ENCODE measurements at places on chromosomes 11 and 22.
A peak's percentile ranks its signal among the peaks of the same experiment; 100 is the strongest.

- DNase-seq = no peak
These were observed 86.2 kb downstream of the MPPED2 start for GRCh38 chr11:30499940-30500339.

DNA sequence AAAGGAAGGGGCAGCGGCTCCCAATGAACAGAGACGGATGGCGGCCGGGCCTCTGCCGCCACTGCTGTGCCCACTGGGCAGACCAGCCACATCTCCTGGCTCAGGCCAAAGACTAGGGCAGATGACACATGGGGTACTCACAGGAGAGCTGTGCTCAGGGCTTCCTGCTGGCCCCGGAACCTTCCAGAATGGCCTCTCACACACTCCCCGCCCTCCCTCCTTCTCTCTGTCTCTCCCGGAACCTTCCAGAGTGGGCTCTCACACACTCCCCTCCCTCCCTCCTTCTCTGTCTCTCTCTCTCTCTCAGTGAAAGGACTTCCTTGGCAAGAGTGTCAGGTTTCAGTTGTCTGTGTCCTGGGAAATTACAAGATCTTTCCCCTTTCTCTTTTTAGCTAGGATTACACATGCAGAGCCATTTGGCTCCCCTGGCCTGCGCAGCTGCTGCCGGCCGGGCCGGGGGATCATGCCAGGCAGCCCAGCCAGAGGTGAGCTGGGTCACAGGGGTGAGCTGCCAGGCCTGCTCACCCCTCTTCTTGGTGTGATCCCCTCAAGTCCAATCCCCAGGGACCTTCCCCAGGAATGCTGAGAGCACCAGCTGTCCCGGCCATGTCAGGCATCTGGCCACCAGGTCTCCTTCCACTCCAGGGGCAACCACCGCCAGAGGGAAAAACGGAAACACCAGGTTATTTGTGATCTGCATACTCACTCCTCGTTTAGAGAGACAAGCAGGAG lies 45.3 kb upstream of the ADA2 start:
- DNase-seq = no peak

DNA sequence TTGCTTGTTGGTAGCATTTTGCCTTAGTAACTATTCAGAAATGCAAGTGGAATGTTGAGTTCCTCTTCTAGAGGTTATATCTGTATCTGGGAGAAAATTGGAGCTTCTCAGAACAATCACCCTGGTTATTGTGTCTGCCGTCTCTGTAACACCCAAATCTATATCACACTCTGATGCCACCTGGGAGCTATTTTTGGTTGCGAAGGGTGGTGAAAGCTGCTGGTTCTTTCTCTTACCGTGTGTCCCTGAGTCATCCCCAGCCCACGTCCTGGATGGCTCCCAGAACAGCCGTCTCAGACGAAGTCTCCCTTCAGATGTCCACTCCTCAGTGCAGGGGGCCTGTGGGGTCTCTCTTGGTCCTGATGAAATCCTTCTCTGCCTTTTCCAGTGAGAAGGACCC lies 83.5 kb downstream of the C22orf31 start:
- peak; percentile 33 for DNase-seq

DNA sequence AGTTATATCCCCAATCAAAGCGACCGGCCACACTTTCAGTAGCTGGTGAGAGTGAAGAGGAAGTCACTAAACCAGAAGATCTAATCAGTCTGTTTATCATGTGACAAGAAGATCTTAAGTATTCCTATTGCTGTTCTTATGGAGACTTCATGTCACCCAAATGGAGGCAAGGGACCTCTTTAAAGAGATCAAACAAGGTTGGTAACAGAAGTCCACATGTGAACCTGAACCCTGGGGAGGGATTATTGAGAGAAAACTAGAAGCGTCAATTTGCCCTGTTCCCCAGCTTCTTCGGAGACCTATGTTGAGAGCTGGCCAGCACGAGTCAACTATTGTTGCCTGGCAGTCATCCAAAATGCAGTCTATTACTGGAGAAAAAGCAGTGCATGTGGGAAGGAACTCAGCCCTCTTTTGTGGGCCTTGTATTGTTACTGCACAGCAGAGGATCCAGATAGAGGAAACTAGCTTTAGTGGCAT lies 76.9 kb upstream of the CTSC start:
- DNase-seq = no peak

DNA sequence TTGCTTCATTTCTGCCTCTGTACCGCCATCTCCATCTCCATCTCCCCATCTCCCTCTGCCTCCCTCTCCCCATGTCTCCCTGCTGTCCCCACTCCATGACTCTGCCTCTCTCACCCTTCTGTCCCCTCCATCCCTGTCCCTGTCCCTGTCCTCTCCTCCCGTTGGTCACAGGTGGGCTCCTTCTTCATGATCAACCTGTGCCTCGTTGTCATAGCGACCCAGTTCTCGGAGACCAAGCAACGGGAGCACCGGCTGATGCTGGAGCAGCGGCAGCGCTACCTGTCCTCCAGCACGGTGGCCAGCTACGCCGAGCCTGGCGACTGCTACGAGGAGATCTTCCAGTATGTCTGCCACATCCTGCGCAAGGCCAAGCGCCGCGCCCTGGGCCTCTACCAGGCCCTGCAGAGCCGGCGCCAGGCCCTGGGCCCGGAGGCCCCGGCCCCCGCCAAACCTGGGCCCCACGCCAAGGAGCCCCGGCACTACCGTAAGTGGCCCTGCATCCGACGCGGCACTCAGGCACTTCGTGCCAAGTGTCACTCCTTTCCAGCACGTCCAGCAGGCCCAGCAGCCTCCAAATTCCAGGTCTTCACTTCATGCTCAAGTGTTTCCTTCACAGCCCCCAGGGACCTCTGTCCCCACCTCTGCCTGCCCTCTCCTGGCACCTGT lies 76.0 kb downstream of the CACNA1I start:
- no peak for DNase-seq

- DNase-seq = no peak
These were observed 53.5 kb downstream of the SPECC1L start for GRCh38 chr22:24324137-24324536.

GRCh38 chr11:76835928-76836612 lies 24.6 kb upstream of the ACER3 start:
- DNase-seq = no peak

GRCh38 chr22:42388130-42388797 lies 43.9 kb downstream of the NFAM1 start:
- DNase-seq = peak; percentile 93

DNA sequence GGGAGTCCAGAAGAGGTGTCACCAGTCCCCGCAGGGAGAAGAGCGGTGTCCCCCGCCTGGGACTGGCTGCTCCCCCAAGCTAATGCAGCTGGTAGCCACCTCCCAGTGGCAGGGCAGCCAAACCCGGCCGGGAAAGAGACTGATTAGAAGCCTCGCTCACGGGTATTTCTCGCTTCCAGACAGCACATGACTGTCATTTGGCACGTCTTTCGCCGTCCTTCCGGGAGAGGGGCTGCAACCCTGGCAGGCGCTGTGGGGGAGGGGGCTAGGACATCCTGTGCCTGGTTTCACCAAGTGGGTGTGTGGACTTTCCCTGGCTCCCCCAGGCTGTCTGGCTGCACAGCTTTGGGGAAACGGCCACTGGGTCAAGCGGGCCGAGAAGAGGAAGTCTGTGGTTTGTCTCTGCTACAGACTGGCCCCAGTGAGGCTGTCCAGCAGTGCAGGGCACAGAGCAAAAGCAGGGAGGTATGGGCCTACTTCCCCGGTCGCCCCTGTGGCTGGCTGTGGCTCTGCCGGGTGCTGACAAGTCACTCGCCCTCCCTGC lies 3.8 kb downstream of the CD81 start:
- peak; percentile 68 for DNase-seq

GRCh38 chr22:20246368-20247009 lies 21.6 kb downstream of the RTN4R start:
- DNase-seq = no peak

DNA sequence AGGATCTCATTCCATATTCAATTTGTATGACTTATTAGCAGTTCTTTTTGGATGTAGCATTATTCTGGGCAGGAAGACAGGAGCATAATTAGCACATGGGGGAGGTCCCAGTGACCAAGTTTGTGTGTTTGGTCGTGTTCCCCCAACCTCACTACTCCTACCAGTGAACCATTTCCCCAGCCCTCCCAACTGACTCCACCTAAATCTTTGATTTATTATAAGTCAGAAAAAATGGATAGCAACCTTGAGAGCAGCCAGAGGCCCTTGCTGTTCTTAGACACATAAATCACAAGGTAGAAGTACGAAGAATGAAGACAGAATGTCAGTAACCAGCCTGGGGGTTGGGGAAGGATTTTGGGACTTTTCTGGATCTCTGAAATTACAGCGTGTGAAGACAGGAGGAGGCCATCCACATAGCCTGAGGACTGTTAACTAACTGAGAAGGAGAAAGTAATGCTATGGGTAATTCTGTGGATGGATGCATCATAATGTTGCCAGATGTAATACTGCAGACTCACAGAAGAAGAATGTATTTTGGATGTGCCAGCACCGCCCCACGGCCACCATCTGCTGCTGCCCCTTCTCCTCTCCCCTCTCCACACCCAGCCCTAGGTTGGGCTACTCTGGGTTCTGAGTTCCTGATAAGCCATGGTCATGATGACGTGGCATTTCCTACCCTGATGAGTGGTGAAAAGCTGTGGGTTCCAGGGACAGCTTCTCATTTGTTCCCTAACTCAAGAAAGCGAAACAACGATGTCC lies 124.3 kb upstream of the TTC12 start:
- no peak for DNase-seq

- DNase-seq = no peak
These were observed 309 bp downstream of the OR8B12 start for GRCh38 chr11:124543145-124543544.

DNA sequence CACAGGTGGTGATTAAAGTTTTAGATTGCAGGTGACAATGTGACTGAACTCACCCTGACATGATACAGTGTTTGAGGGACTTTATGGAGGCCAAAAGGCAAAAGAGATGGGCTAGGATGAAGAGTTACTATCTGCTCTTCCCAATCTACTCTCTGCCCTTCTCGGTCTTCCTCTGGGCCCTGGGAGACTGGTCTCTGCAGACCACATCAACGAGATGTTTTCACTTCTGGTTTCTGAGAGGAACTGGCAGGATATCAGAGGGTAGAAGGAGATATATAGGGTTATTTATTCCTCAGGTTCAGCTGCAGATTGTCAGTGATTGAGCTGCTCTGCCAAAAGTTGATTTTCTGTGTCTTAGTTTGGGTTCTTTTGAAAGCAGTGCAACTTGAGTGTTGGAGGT lies 32.4 kb upstream of the CD44 start:
- DNase-seq = no peak

GRCh38 chr11:128324531-128325141 lies 262.7 kb downstream of the ETS1 start:
- no peak for DNase-seq

Data from head of caudate nucleus (tissue), 42 donors.